ENCODE measurements at places on chromosomes 7 and 10.

GRCh38 chr10:74033702-74034101, 35.8 kb downstream of the VCL start:
- DNase-seq, result no peak

- DNase-seq, result no peak
These were observed 226.5 kb downstream of the ADK start for GRCh38 chr10:74377476-74377875.

GRCh38 chr10:47364366-47364765, 16.2 kb downstream of the RBP3 start:
- DNase-seq, result peak; percentile 55

DNA sequence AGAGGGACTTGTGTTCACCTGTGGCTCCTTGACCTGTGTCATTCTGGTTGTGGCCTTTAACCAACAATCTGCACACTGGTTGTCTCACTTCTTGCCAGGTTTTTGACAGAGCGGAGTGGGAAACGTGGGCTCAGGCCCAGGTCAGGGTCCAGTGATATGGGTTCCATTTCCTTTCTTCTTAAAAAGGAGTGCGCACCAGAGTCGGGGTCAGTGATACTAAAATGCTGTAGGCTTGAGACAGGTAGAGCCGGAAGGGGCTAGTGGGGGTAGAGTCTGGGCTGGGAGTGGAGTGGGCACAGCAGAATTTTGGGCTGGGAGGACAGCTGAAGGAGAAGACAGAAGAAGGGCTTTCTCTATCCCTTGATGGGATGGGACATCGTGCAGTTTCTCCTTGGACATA, 61.2 kb downstream of the SH2D4B start:
- no peak for DNase-seq

DNA sequence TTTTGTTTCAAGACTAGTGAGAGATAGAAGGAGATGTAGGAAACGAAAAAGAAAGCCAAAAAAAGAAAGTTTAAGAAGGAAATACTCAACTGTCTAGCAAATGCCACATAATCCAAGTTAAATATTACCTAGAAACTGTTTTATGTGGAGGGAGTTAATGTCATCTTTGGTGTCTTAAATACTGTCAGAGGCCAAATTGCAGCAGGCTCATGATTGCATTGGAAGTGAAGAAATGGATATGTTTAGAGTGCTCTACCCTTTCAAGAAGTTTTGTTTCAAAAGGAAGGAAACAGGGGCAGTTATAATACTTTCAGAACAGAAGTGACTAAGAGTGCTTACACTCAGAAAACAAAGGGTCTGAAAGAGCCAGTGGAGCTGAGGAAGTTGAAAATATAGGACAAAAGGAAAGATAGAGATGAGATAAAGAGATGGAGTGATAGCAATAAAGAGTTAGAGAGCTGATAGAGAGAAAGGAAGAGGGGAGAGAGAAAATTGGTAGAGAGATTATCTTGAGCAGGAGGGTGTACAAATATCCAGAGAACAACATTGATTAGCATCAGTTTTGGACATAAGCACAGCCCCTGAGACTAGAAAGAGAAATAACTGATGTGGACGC, 28.0 kb upstream of the GNAI1 start:
- DNase-seq, result no peak

DNA sequence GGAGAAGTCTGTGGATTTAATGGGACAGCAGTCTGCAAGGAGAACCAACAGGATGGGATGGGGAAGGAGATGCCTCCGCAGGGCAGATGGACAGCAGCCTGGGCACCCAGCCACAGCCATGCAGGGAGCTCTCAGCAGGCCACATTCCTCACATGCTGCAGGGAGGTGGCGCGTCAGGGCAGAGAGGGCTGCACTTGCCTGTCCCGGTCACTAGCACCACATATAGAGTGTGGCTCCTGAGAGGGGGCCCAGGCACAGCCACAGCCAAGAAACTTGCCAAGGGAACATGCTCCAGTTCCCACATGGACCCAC, 86.8 kb upstream of the ZMIZ1 start:
- DNase-seq, result no peak

DNA sequence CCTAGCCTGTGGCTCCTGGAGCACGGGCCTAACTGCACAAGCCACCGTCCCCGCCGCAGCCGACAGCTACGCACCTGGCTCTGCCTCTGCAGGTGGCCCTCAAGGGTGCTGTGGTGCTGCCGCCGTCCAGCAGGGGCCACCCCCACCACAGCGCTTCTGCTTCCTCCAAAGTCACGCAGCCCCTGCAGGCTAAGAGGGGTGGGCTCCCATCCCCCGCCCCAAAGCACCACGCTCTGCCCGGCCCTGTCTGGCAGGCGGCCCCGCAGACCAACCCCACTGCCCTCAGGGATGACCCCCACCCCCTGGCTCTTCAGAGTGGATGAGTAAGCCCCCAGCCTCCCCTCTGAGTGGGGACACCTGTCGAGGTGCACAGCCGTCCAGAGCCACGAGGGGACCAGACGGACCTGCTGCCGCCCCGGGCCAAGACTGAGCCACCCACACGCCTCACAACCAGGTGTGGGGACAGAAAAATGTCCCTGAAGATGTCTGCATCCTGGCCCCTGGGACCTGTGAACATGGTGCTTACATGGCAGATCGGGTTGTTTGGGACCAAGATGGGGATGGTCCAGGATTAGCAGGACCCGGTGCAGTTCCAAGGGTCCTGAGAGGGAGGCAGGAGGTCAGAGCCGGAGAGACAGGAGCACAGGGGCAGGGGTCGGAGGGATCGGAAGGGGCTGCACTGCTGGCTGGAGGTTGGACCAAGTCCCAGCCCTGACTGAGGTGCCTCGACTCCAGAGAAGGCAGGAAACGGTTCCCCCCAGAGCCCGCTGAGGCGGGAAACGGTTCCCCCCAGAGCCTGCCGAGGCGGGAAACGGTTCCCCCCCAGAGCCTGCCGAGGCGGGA, 9.0 kb upstream of the ADAP1 start:
- peak; percentile 27 for DNase-seq

DNA sequence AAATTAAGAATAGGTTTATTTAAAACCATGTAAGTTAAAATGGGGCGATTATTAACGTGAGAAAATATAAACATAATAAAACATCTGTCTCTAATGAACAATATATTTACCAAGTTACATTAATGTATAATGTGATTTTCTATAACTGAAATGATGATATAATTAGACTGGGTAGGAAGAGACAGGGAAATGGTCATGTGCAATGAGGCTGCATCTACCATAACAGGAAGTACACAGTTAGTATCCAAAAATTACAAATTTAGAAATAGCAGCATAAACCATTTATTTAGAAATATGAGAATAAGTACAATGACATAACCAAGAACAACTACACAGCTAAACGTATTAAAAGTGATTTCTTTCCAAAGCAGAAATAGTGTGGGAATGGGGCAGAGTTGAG, 25.8 kb upstream of the BET1 start:
- DNase-seq, result no peak

DNA sequence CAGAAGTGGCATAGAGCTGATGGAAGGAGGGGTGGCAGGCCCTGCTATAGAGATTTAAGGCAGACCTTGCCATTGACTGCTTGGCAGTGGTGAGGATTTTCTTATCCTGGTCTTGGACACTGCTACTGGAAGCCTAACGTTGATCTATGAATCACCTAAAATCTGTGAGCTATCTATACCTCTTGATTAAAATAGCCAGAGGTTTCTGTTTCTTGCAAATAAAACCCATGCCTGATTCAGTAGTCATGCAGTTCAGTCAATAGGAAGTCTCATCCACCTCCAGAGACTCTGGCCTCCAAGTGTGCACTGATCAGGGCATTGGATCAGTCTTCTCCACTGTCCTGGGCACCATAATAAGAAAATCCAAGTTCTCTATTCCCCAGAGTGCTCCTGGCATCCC, 286.5 kb downstream of the PTEN start:
- no peak for DNase-seq

Measured in NCI-H2171 (cell line).